NCI-H2107 (cell line): ENCODE measurements at places on chromosomes 1 and 21.

GRCh38 chr1:67393737-67394136 is 36.5 kb downstream of the SERBP1 start:
- DNase-seq = no peak

DNA sequence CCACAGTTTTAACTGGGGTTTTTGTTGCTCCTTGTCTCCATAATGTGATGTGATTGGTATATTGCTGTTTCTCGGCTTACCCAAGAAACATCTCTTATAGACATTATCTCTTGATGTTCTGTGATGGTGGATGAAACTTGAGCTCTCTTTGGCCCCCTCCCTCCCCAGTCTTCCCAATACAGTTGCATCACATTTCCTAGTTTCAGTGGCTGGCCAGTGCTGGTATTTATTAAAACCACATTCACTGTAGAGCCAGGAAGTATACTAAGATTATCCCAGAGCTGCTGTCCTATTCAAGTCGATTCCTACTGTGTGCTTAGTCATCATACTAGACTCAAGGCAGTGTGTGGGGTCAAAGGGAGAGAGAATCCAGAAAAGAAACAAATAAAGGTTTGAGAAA is 244.4 kb downstream of the KAZN start:
- no peak for DNase-seq

DNA sequence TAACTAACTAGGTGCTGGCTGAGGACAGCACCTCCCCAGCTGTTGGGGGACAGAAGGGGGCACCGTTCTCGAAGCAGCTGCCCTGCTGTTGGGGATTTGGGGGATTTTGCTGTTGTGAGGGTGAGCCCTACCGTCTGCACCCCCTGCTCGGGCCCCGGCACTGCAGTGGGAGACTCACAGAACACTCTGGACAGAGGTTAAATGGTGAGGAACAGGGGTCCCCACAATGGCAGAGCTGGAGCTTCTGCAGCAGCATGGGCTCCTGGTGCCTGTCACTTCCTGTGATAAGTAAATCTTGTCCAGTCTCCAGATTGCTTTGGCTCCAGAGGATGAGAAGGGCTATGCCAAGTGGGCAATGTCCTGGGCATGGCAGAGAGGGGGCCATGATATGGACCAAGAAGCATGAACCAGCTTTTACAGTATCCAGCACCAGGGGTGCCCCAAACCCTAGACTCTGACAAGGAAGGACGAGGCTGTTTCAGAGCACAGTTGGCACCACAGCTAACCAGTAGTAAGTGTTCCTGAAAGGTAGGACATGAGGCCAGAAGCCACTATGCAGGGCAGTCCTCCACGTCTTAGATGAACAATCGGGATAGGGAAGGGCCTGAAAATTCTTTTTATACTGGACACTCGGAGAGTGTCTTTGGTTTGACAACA is 365.1 kb upstream of the VAMP3 start:
- DNase-seq = no peak

DNA sequence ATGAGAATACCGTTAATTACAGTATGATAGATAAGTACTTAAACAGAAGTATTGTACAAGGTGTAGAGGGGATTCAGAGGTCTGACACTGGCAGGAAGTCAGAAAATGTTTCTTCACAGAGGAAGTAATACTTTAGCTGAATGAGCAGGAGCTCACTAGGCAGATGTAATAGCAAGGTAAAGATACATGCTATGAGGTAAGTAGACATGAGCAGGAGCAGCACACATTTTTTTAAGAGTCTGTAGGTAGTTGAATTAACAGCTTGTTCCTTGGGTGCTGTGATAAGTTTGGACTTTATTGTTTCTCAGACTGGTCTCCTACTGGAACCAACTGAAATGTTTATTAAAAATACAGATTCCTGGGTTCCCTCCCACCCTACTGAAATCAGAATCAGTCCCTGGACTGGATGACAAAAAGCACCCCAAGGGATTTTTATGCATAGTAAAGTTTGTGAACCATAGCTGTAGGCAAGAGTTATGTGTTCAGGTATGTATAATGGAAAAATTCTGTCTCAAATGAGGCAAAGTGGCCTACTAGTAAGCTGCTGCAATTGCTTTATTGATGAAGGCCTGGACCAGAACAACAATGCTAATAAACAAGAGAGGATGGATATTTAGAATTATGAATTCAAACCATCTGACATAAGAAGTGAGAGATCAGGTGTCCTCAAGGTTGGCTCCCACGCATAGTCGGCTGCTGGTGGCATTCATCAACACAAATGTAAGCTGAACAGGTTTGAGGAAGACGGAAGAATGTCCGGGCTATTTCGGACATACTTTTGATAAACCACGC is 902 bp downstream of the AP4B1 start:
- no peak for DNase-seq

- no peak for DNase-seq
Observed at GRCh38 chr1:168504064-168504837, 39.5 kb downstream of the XCL2 start.

DNA sequence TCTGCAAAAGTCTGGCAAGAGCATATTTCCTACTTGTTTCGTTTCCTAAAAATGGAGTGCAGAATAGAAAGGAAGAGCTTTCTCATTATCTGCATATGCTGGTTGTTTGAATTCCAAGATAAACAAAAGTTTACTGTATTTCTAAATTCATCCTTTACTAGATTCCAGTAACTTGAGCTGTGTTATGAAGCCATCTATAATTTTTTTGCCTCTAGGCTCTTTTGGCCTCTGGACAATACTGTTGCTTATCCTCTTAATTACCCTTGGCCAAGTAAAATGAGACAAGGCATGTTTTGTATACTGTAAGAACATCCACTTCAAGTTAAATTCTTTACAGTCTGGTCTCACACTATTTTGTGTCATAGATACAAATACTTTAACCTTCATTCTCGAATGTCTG is 45.6 kb upstream of the HFM1 start:
- DNase-seq = no peak

DNA sequence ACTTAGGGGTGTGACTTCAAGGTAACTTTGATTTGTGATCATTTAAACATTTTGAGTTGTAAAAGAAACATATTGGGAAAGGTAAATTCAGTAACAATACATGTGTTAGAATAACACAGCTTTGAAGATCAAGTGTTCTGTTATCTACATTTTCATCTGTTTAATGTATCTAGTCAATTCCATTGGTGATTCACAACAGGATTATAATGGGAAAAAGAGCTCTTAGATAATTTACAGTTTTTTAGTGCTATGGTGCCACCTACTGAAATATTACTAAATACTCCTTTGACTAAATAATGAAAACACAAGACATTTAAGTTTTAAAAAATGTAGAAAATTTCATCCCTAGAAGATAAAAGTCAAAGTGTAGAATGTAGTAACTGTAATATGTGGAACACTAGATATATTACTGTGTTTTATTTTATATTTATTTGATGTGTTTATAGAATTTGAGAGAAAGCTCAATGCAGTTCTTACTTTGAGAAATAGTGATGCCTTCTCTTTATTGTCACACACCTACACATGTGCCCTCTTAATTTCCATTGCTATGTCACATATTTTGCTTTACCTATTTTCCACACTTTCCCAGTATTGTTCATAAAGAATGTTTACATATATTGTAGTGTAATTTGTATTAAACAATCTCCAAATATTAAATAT is 47.4 kb downstream of the PTPRC start:
- no peak for DNase-seq
